Glutamatergic neuron (in vitro differentiated cells): ENCODE measurements at places on chromosomes 7 and 10.

GRCh38 chr10:110711382-110711781 is 67.2 kb downstream of the RBM20 start:
- peaks cover 9% of the 10 kb centered on the region for H3K27me3 ChIP-seq
- H3K27ac ChIP-seq, result no peak overlapping the region
- H3K36me3 ChIP-seq, result peaks cover 4% of the 10 kb centered on the region
- DNase-seq, result no peak
- H3K4me1 ChIP-seq, result peaks cover 26% of the 10 kb centered on the region

- H3K4me1 ChIP-seq, result peaks cover 4% of the 10 kb centered on the region
- DNase-seq, result no peak
- no peak overlapping the region for H3K4me3 ChIP-seq
- no peak overlapping the region for H3K27ac ChIP-seq
- H3K36me3 ChIP-seq, result no peaks in the 10 kb centered on the region
Measured at GRCh38 chr10:43160921-43161255, 22.6 kb downstream of the CSGALNACT2 start.

GRCh38 chr7:82615527-82615926 is 171.9 kb upstream of the CACNA2D1 start:
- peaks cover 2% of the 10 kb centered on the region for H3K27me3 ChIP-seq
- peaks cover 4% of the 10 kb centered on the region for H3K36me3 ChIP-seq
- no peak for DNase-seq
- peaks cover 5% of the 10 kb centered on the region for H3K4me1 ChIP-seq

GRCh38 chr7:83414947-83415346 is 234.0 kb downstream of the SEMA3E start:
- no peak overlapping the region for H3K4me3 ChIP-seq
- H3K27me3 ChIP-seq, result no peaks in the 10 kb centered on the region
- DNase-seq, result no peak
- no peak overlapping the region for H3K27ac ChIP-seq
- H3K36me3 ChIP-seq, result no peaks in the 10 kb centered on the region

DNA sequence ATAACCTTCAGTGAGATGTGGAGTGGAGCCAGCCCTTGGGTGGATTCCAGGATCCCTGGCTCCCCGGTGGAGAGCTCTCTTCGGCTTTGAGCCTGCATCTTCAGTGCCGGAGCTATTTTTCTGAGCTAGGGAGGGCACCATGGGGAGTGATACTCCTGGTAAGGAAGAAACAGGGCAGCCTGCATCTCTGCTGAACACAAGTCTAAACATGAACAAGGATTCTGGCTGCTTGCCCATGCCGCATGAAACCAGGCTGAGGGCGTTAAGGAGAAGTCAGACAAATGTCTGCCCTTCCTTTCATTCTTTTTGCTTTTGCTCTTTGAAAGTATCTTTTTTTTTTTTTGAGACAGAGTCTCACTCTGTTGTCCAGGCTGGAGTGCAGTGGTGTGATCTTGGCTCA is 60.4 kb downstream of the EVX1 start:
- no peaks in the 10 kb centered on the region for H3K27me3 ChIP-seq
- no peak overlapping the region for H3K27ac ChIP-seq
- H3K4me1 ChIP-seq, result no peaks in the 10 kb centered on the region
